ENCODE measurements at places on chromosomes 1 and 21. TPM values are rescaled to one million over a fixed set of nuclear protein-coding genes. Genes with fewer than 3 reads are reported as not detected.

Gene KRTAP13-2
- total RNA-seq = not detected

Gene CD160
- total RNA-seq = not detected

Gene GNG5
- 6.3 TPM for total RNA-seq

Gene CDA
- total RNA-seq = not detected

Gene SMCP
- not detected for total RNA-seq

Gene LAD1
- 0.26 TPM for total RNA-seq

Gene VSIG8
- under 0.01 TPM for total RNA-seq

Gene LCE1A
- total RNA-seq = not detected

Gene CHI3L2
- 8.8 TPM for total RNA-seq

Gene C1orf35
- 8.2 TPM for total RNA-seq

Gene BGLAP
- 0.26 TPM for total RNA-seq

Gene CFHR2
- total RNA-seq = not detected

Gene CASQ1
- not detected for total RNA-seq

Gene PYHIN1
- total RNA-seq = not detected
